ENCODE measurements at places on chromosomes 16 and 17.

DNA sequence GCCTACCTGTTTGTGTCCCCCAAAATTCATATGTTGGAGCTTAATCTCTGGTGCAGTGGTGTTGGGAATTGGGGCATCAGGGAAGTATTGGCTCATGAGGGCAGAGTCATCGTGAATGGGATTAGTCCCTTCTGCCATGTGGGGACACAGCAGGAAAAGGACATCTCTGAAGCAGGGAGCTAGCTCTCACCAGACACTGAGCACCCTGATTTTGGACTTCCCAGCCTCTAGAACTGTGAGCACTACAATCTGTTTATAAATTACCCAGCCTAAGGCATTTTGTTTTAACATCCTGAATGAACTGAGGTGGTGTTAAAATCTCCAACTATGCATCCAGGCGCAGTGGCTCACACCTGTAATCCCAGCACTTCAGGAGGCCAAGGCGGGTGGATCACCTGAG, 206.0 kb downstream of the SEC14L1 start:
- DNase-seq = no peak

GRCh38 chr17:34916120-34916519, 45.1 kb downstream of the CCT6B start:
- no peak for DNase-seq

DNA sequence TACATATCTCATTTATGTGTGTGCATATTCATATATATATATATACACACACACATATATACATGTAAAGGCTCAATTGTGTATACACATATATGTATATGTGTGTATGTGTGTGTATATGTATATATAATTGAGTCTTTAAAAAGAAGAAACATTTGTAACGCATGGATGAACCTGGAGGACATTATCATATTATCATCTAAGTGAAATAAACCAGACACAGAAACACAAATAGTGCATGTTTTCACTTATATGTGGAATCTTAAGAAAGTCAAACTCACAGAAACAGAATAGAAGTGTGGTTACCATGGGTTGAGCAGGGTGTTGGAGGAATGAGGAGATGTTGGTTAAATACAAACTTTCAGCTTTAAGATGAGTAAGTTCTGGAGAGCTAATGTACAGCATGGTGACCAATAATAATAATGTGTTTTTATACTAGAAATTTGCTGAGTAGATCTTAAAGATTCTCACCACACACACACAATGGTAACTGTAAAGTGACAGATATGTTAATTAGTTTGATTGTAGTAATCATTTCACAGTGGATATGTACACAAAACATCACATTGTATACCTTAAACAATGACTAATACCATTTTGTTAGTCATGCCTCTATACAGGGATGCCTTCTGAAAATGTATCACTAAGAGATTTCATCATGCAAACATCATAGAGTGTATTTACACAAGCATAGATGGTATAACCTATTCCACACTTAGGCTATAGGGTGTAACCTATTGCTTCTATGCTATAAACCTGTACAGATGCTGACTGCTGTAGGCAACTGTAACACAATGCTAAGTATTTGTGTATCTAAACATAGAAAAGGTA, 132.6 kb upstream of the CACNG5 start:
- DNase-seq = no peak

DNA sequence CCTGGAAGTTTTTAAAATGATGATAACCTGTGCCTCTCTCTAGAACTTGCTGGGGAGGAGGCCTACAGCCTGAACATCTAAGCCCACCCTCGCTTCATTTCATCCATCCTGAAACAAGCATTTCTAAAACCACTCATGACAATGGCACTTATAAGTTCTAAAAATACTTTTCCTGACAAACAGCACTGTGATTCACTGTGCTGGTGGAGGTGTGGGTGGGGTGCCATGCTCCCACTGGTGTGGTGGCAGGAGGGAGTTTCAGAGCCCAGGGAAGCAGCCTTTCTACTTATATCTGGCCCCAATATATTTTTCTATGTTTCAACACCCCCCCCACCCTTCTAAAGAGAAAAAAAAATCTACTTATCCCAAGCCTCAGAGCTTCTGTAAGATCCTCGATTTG, 52.6 kb downstream of the RAB11FIP4 start:
- no peak for DNase-seq

- DNase-seq = no peak
Observed at GRCh38 chr16:78551487-78552085, 452.1 kb downstream of the WWOX start.

DNA sequence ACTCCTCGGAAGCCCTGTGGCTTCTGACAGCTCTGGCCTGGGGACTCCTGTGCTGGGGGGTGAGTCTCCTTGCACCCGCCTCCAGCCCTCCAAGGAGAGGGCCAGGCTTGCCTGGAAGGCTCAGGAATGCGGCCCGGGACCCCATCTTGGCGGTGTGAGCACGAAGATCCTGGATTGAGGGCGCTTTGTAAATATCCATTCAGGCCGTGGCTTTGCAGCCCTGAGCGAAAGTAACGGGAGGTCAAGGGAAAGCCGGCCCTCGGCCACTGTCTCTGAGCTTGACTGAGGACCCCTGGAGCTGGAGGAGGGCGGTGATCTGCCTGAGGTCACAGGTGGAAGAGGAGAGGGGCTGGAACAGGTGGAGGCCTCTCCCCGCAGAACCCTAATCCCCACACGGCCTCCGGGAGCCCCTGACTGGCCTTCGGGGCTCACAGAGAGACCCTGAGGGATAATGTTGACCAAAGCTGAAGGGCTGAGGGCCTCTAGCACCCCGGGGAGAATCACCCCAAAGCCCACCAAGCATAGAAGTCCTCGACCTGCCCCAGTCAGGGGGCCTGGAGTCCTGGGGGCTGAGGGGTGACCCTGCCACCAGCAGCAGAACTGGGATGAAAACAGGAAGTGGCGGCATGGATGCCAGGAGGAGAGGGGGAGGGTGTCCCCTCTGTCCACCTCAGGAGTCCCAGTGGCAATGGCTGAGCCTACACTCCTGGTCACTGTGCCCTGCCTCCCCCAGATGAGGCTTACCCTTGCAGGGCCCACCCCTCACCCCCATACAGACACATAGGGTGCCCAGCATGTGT, 8.3 kb upstream of the RASD1 start:
- no peak for DNase-seq

DNA sequence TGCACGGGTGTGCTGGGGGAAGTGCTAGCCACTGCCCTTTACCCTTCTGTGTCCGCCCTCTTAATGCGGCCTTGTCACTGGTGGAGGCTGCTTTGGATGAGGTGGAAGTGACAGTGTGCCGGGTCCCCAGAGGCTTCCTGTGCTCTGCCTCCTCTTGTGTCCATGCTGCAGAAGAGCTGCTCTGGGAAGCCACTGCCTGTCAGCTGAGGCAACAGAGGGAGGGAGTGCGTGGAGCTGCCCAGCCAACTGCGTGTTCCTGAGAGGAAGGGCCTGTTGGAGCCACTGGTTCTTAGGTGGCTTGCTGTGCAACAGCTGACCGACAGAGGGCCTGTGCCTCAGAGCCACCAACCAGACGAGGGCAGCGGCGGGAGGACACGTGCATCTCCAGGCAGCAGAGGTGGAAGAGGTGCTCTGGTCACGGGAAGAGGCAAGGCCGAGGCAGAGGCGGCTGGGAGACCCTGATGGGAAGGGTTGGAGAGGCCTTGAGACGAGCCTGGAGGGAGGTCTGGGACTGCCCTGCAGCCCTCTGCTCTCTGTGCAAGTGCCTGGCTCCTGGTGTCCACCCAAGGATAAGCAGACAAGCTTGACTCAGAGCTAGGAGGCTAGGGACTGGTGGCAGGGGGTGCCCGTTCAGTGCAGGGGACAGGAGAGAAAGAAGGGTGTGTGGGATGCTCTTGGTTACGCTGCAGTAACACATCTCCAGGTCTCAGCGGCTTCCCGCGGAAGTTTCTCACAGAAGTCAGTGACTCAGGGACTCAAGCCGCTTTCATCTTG, 25.4 kb downstream of the B9D1 start:
- no peak for DNase-seq

DNA sequence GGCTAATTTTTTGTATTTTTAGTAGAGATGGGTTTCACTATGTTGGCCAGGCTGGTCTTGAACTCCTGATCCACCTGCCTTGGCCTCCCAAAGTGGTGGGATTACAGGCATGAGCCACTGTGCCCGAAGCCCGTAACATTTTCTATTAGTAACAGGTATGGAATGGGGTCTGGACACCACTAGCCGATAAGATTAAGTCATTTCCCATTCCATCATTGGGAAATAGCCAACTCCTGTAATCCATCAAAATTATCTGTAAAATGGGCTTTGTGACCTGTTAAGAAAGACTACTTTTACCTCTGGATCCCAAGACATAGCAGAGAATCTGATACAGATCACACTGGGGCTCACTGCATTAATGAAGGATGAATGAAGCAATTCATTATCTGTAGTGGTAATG, 3.9 kb upstream of the LUC7L3 start:
- no peak for DNase-seq

DNA sequence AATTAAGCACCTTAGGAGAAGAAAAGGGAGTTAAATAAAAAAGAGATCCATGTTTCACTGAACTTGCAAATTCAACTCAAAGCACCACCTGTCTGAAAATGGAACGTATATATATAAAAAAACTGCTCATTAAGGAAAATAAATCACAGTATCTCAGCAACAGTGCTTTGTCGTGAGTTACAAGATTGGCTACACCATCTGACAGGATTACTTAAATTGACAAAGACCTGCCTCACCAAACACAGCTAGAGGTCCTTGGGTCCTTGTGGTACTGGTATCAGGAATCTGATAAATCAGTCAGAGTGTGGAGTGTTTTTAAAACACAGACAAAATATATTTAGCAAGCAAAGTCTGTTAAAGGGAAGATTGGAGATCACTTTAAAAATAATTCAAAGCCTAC, 63.9 kb downstream of the KANSL1 start:
- DNase-seq = no peak

DNA sequence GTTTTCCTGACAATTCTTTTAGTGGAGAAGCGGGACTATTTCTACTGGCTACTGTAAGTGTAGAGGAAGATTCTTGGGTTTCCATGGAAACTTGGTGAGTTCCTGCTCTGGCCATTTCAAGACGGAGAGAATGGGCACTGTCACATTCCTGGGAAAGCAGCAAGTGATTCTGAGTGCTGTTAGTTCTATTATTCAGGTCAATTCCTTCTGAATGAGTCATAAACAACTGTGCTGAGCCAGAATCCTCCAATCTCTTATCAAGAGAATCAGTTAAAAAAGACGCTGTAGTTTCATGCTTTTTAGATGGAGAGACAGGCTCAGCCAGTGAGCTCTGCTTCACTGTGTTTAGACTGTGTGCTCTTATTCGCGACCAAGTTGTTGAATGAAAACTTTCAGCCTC, 19.6 kb downstream of the AKAP10 start:
- DNase-seq = no peak

GRCh38 chr16:3842994-3843393, 37.5 kb downstream of the CREBBP start:
- no peak for DNase-seq

DNA sequence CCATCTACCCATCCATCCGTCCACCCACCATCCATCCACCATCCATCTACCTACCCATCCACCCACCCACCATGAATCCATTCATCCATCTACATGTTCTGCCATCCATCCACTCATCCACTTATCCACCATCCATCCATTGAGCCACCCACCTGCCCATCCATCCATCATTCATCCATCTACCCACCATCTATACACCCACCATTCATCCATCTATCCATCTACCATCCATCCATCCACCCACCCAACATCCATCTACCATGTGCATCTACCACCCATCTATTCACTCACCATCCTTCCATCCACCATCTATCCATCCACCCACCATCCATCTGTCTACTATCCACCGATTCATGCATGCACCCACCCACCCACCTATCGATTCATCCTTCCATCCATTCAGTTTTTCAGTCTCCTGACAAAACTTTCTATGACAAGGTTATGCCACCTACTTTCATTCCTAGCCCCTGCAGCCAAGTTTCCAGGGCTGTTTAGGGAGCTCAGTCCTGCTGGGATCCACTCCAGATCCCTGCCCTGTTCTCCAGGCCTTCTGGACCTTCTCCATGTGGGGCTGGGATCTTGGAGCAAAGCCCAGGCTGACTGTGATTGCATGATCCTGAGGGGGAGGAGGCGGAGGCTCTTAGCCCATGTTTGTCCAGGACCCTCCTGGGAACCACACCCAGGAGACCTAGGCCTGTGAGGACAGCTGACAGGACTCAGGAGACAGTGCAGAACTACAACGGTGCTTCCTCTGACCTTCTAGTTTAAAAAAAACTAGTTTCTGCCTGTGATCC, 27.4 kb downstream of the BCO1 start:
- no peak for DNase-seq

Data from CD4-positive, alpha-beta T cell treated with Interleukin-4 for 4 hours (primary cell).